GM23248 (cell line): ENCODE measurements at places on chromosomes 16 and 17. TPM values are rescaled to one million over a fixed set of nuclear protein-coding genes. Genes with fewer than 3 reads are reported as not detected.

GRCh38 chr17:66677201-66677981 is 157.5 kb upstream of the CACNG5 start:
- peak; percentile 92 for DNase-seq
- peak overlapping the region; percentile 37 for H3K27ac ChIP-seq
- H3K4me1 ChIP-seq = peaks cover 8% of the 10 kb centered on the region
- no peak overlapping the region for H3K4me3 ChIP-seq
- H3K36me3 ChIP-seq = no peaks in the 10 kb centered on the region
- no peaks in the 10 kb centered on the region for H3K27me3 ChIP-seq

TP53TG3C gene
- not detected in 2 replicates for total RNA-seq

DNA sequence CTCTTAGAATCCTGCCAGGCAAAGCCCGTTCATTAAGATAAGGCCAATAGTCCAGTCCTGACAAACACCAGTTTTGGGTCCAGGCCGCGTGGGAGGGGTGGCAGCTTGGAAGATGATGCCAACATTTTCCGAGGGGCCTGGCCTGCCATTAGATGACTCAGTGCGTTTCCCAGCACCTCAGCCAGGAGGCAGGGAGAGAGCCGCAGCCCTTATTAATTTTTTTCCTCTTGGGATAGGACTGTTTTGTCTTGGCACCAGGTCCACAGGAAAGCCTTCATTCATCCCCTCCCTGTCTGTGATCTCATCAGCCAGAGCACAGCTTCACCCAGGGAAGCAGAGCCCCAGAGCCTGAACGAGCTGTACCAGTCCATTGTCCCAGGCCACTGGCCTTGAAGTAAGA is 4.7 kb upstream of the NDEL1 start:
- H3K27ac ChIP-seq = peak overlapping the region; percentile 82
- DNase-seq = peak; percentile 95
- H3K4me1 ChIP-seq = peaks cover 18% of the 10 kb centered on the region
- no peak overlapping the region for H3K4me3 ChIP-seq
- H3K36me3 ChIP-seq = no peaks in the 10 kb centered on the region

CLDN7 gene
- 4.5 and 5.4 TPM in 2 replicates for total RNA-seq

DNA sequence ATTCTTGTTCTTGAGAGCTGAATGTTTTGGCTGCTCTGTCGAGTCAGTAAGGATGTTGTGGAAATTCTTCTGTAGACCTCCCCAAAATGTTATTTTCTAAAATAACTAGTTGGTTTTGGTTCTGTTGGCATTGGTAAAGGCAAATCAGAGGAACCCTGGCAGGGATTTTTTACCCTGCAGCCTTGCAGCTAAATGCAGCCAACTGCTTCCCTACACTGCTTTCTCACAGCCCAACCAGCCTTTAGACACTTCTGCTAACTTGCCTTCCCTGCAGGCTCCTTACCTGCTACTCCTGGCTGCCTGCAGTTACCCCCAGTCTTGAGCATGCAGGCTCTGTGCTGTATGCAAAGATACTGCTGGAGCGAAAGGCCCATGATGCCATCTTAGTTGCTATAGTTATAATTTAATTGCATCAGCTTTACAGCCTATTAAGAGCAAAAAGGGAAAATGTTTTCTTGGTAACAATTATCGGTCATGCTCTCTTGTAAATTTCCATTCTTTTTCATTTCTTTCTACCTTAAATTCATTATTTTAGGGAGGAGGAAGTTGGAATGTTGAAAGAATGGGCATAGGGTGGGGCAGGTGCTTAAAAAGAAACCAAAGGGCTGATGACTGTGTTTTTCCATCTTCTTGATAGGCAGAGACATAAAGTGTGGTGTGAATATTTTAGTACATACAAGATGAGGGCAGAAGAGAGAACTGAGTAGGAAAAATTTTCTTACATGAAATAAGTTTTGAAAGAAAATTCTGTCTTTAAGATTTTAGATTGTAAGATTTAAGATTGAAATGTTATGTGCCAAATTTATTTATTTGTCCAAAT is 20.0 kb downstream of the NUP93 start:
- DNase-seq = peak; percentile 46
- H3K27me3 ChIP-seq = no peaks in the 10 kb centered on the region
- no peak overlapping the region for H3K27ac ChIP-seq
- H3K36me3 ChIP-seq = no peaks in the 10 kb centered on the region
- H3K4me3 ChIP-seq = no peak overlapping the region
- peaks cover 20% of the 10 kb centered on the region for H3K4me1 ChIP-seq

KCNJ12 gene
- 0.54 and 1.0 TPM in 2 replicates for total RNA-seq

SOX9 gene
- total RNA-seq = 13.8 and 16.6 TPM in 2 replicates

GJC1 gene
- 18.4 and 19.1 TPM in 2 replicates for total RNA-seq

CDH1 gene
- total RNA-seq = not detected in 2 replicates

GRCh38 chr17:75681289-75681688 is 14.2 kb downstream of the SAP30BP start:
- no peaks in the 10 kb centered on the region for H3K27me3 ChIP-seq
- H3K36me3 ChIP-seq = peaks cover 3% of the 10 kb centered on the region; the same call in 1 of the 2 replicates
- H3K27ac ChIP-seq = peak overlapping the region; percentile 74
- no peak overlapping the region for H3K4me3 ChIP-seq
- H3K4me1 ChIP-seq = peaks cover 59% of the 10 kb centered on the region

- peaks cover 9% of the 10 kb centered on the region for H3K4me1 ChIP-seq
- H3K36me3 ChIP-seq = no peaks in the 10 kb centered on the region
- H3K27ac ChIP-seq = no peak overlapping the region
- H3K4me3 ChIP-seq = no peak overlapping the region
- no peak for DNase-seq
Observed at GRCh38 chr17:34318474-34318873, 761 bp upstream of the CCL8 start.

- no peak overlapping the region for H3K4me3 ChIP-seq
- H3K4me1 ChIP-seq = no peaks in the 10 kb centered on the region
- no peak for DNase-seq
- H3K27me3 ChIP-seq = no peaks in the 10 kb centered on the region
- no peaks in the 10 kb centered on the region for H3K36me3 ChIP-seq
Observed at GRCh38 chr17:72034000-72034399, 86.8 kb upstream of the SOX9 start.

RRAD gene
- 0.22 and 1.1 TPM in 2 replicates for total RNA-seq

DNA sequence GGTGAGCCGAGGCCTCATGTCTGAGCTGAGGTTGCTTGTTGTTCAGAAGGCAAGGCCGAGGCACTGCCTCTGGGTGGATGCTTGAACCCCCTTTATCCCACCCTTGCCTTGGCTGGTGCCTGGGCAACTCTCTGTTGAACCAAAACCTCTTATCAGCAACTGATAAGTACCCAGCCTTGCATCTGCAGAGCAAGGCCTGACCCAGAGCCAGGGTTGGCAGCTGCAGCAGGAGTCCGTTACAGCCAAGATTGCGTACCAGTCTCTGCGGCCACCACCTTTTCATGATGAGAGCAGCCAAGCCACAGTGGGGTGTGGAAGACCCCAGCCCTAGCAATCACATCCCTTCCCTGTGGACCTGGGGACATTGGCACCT is 118.3 kb downstream of the RAB11FIP4 start:
- DNase-seq = no peak
- no peaks in the 10 kb centered on the region for H3K36me3 ChIP-seq
- no peaks in the 10 kb centered on the region; the same call in 1 of the 2 replicates for H3K4me1 ChIP-seq
- no peak overlapping the region for H3K27ac ChIP-seq
- H3K27me3 ChIP-seq = peaks cover 5% of the 10 kb centered on the region; the same call in 1 of the 2 replicates
- H3K4me3 ChIP-seq = no peak overlapping the region

DNA sequence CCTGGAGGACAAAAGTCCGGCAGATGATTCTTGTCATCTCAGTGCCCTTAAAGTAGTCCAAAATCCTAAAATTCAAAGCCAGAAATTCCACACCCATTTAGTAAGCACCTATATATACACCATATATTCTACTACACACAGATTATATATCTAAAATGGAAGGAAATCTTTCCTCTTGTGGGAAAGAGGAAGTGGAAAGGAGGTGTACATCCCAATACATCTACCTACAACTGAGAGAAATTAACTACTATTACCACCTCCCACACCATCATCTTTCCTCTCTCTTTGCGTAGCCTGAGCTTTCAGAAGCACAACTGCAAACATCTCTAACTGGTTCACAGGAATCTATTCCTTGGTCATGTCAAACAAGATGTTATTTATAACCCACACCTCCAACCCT is 5.4 kb upstream of the ITGA2B start:
- H3K4me3 ChIP-seq = no peak overlapping the region
- no peaks in the 10 kb centered on the region for H3K27me3 ChIP-seq
- no peaks in the 10 kb centered on the region for H3K36me3 ChIP-seq
- H3K4me1 ChIP-seq = no peaks in the 10 kb centered on the region
- no peak for DNase-seq
- H3K27ac ChIP-seq = no peak overlapping the region

DNA sequence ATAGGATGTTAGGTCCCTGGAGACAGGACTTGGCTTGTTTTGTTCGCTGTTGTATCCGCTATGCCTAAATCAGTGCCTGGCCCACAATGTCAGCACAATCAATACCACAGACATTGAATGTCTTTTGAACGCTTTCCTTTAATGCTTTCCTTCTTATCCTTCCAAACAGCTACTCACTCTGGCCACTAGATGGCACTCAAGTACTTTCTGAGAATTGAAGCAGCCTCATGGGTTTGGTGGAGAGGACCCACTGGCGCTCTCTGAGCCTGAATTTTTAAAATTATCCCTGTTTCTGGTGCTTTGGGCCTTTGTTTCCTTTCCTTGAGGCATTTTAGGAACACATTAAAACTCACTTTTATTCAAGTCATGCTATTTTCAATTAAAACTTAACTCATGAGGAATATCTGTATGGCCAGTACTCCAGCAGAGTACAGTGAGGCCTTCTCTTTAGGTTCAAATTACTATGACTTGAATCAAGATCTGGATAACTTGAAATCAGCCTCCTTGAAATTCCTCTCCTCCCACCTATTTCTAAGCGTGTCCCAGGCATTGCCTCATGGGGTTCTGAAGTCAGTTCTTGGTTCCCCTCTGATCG is 3.2 kb upstream of the NLRP1 start:
- peaks cover 29% of the 10 kb centered on the region for H3K4me1 ChIP-seq
- H3K27me3 ChIP-seq = no peaks in the 10 kb centered on the region
- no peak overlapping the region for H3K4me3 ChIP-seq
- H3K27ac ChIP-seq = no peak overlapping the region
- H3K36me3 ChIP-seq = no peaks in the 10 kb centered on the region

DNA sequence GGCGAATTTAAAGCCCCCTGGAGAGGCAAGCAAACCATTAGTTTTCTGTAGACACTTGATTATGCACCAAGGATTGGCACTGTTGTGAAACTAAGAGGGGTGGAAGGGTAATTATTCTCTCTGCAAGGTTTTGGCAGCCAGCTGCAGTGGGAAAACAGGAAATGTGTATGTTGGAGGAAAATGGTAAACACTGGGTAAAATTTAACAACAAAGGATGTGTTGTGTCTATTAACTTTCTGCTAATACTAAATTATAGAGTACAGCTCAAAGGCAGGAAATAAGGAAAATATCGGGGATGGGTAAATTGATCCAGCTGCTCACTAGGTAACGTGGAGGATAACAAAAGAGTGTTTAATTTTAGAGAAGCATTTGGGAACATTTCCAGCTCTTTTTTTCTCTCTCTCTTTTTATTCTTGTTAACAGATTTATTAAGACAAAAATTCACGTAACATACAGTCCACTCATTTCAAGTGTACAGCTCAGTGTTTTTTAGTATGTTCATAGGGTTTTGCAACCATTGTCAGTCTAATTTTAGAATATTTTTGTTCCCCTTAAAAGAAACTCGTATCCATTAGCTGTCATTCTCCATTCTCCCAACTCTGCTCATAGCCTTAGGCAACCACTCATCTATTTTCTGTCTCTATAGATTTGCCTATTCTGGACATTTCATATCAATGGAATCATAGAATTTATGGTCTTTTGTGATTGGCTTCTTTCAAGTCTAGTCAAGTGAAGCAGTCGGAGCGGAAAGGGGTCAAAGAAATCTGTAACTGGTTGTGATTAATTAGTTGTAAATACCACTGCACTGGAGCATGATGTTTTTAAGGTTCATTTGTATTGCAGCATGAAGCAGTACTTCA is 41.8 kb downstream of the TANGO6 start:
- H3K27ac ChIP-seq = no peak overlapping the region
- no peak for DNase-seq
- peaks cover 4% of the 10 kb centered on the region; the same call in 1 of the 2 replicates for H3K36me3 ChIP-seq
- no peak overlapping the region for H3K4me3 ChIP-seq
- no peaks in the 10 kb centered on the region for H3K27me3 ChIP-seq

DNA sequence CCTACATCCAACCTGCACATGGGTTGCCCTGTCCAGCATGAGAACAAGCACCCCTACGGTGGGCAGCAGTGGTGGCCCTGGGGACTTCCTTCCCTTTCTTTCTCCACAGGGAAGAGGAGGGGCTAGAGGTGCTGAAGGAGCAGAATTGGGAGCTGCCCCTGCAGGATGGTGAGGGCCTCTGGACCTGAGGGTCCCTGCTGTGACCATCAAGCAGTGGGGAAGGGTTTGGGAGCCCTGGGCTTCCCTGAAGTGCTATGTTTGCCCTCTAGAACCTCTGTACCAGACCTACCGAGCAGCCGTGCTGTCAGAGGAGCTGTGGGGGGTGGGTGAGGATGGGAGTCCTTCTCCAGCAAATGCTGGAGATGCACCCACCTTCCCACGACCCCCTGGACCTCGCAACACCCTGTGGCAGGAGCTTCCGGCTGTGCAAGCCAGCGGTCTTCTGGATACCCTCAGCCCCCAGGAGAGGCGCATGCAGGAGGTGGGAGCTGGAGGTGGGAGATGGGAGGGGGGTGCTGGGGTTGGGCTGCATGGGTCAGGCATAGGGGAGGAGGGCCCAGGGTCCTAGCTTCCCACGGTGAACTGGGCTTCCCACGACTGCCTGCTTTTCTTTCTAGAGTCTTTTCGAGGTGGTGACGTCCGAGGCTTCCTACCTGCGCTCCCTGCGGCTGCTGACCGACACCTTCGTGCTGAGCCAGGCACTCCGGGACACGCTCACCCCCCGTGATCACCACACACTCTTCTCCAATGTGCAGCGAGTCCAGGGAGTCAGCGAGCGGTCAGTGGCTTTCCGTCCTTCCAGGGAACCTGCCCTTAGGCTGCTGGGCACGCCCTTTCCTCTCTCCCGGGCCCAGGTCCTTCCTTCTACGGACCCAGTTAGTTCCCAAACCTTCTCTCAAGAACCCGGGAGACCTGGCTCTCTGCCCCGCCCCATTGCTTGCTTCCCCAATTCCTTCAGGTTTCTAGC is 5.0 kb downstream of the ARHGEF15 start:
- H3K36me3 ChIP-seq = no peaks in the 10 kb centered on the region
- H3K27me3 ChIP-seq = peaks cover 62% of the 10 kb centered on the region
- peak; percentile 28 for DNase-seq
- H3K4me3 ChIP-seq = no peak overlapping the region

GRCh38 chr16:27168790-27169189 is 34.5 kb upstream of the KDM8 start:
- no peak overlapping the region for H3K27ac ChIP-seq
- H3K4me3 ChIP-seq = no peak overlapping the region
- H3K36me3 ChIP-seq = no peaks in the 10 kb centered on the region
- no peak for DNase-seq

C1QTNF8 gene
- not detected in 2 replicates for total RNA-seq

GRCh38 chr16:9351440-9351839 is 260.0 kb downstream of the HAPSTR1 start:
- H3K27ac ChIP-seq = no peak overlapping the region
- no peak for DNase-seq
- H3K27me3 ChIP-seq = no peaks in the 10 kb centered on the region
- H3K4me1 ChIP-seq = no peaks in the 10 kb centered on the region

DNA sequence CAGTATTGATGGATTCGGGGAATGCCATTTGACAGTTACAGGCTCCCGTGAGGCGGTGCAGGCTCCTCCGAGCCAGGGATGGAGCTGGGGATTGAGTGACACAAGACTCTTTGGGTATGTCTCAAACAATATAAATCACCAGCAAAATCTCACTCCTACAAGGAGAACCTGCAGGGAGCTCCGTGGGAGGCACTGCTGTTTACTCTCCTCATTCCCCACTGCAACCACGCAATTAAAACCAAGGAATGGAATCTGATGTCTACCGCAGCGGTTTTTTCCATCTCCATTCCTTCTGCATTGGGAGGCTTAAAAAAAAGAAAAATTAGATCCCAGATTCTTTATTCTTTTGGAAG is 157.9 kb downstream of the WWOX start:
- H3K27me3 ChIP-seq = no peaks in the 10 kb centered on the region
- H3K36me3 ChIP-seq = no peaks in the 10 kb centered on the region
- H3K4me3 ChIP-seq = no peak overlapping the region
- no peak for DNase-seq
- H3K27ac ChIP-seq = no peak overlapping the region
